ENCODE measurements at places on chromosomes 5 and 9.

- DNase-seq = no peak
These were observed 30.0 kb upstream of the GRIA1 start for GRCh38 chr5:153460421-153460820.

GRCh38 chr5:39566891-39567290 lies 142.1 kb upstream of the DAB2 start:
- no peak for DNase-seq

- DNase-seq = no peak
These were observed 62.3 kb upstream of the TXNDC8 start for GRCh38 chr9:110399983-110400382.

DNA sequence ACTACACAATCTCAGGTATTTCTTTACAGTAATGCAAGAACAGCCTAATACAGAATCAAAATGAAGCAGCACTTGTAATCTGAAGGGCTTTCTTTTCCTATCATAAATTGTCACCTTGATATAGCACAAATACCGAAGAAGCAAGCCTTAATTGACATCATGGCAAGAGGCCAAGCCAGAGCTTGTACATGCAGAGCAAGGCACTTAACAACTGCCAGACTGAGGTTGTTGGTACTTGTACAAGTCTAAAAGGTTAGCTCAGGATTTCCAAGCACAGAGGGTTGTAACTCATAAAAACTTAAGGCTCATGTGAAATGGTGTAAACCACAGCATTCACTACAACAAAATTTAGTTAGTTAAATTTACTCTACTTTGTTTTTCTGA lies 158.8 kb upstream of the SPEF2 start:
- DNase-seq = no peak

GRCh38 chr9:90799271-90799852 lies 2.3 kb upstream of the SYK start:
- DNase-seq = no peak

- DNase-seq = no peak
These were observed 46.3 kb downstream of the FSTL4 start for GRCh38 chr5:133565993-133566392.
